ENCODE measurements at places on chromosomes 1 and 21. TPM values are rescaled to one million over a fixed set of nuclear protein-coding genes. Genes with fewer than 3 reads are reported as not detected.
A peak's percentile ranks its signal among the peaks of the same experiment; 100 is the strongest.

DNA sequence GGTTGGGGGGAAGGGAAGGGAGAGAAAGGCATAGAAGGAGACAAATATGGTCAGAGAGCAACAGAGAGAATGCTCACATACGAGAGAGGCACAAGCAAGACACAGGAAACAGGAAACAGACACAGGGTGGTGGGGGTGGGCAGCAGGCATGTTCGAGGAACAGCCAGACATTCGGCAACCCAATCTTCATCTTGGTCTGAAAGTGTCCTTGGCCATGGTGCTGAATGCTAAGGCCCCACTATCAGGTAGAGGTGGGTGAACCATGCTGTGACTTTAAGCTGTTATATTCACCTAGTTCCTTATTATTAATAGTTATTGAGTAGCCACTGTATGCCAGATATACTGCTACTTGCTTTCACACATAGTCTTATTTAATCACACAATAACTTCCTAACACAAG, 109.2 kb downstream of the DDX20 start:
- DNase-seq = peak; percentile 12

The ADAMTS5 gene
- polyA plus RNA-seq = 18.5 TPM

- no peak for DNase-seq
These were observed 37.0 kb downstream of the SLC9A1 start for GRCh38 chr1:27117733-27118439.

DNA sequence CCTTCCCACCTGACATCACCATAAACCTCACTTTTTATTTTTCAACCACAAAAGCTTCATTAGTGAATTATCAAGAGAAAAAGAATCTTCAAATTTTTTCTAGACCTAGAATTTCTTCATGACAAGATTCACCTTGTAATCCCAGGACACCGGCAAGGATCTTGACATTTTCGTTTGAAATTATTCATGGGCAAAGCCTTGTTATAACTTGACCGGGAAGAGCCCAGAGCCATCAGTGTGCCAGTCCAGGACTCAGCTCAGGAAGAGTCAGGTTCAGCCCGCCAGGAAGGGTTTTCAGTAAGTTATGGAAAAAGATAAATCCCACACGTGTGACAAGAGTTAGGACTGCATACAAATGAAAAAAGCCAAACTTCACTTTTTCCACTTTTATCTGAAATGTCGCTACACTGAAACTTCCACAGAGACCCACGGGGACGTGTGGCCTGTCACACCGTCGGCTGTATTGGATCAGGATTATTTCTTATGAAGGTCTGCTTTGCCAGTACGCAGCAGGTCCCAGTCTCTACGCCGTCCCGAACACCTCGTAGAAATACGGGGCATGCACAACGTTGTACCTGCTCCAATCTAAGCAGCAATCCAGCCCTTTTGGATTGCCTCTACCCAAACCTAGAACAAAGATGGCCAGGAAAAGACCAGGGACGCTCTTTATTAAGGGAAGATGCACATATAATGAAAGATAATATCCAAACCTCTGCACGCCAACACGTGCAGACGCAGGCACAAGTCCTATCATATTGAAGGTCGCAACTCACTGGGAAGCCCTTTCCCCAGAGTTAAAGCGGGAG, 916 bp downstream of the F3 start:
- no peak for DNase-seq

The ADORA3 gene
- polyA plus RNA-seq = 0.89 TPM

DNA sequence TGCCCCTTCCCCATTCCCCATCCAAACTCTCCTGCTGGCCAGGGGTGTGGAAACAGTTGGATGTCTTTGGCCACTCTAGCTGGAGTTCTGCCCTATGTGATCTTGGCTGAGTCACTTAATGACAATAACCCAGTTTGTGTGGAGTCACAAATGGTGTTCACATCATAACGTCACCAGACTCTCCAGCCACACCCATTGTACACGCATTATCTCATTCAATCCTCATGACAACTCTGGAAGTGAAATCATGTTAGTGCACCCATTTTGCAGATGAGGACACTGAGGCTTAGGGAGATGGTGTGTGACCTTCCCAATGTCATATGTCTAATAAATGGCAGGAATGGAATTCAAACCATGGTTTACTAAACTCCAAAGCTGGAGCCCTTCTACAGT, 1.2 kb upstream of the CDA start:
- no peak for DNase-seq

The GOLT1A gene
- 3.7 TPM for polyA plus RNA-seq

- DNase-seq = no peak
These were observed 45.1 kb downstream of the TRIM11 start for GRCh38 chr1:228361314-228362140.

The CRNN gene
- not detected for polyA plus RNA-seq

The JMJD4 gene
- 18.9 TPM for polyA plus RNA-seq

DNA sequence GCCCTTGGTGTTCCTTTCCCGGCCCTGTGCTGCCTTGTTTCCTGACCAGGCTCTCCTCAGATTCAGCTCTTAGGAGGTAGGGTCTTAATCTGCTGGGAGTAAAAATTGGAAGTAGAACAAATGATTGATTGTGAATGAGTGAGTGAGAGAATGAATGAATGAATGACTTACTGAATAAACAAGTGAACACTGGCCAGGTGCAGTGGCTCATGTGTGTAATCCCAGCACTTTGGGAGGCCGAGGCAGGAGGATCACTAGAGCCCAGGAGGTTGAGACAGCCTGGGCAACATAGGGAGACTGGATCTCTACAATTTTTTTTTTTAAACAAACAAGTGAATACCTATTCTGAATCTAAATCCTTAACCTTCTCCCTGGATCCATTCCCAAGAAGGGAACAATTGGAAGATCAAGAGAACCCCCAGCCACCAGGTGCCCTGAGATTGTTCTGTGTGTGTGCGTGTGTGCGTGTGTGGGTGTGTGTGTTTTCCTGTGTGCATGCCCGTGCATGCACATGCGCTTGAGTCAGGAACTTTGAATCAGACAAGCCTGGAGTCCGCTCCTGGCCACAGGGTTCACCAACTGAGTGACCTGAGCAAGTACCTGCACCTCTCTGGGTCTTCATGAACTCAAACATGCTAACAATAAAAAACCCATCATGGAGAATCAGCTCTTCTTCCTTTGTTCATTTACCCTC, 24.3 kb upstream of the CITED4 start:
- DNase-seq = no peak

DNA sequence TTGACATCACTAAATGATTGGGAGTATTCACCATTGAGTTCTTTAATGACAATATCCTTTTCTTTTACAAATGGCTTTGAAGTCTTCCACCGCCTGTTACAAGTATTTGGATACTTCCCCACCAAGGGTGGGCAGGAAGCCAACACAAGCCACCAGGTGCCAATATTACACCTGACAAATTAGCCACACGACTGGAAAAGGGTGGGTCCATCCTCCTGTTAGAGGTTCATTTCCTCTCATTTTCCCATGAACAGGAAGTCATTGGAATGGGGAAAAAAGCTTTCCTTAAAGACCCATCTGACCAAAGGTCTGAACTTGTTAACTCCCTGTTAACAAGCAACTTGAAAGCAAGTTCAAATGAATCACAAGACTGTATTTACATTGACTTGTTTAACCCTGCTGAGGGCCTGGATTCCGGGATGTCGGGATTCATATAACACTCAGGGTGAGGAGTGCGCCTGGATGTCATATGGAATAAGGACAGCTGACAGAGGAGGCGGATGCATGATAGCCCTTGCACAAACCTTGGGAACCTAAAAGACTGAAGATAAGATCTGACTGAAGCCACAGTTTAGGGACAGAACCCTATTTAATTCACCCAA, 40.5 kb upstream of the PROX1 start:
- no peak for DNase-seq

The GJA8 gene
- polyA plus RNA-seq = 0.53 TPM

GRCh38 chr1:224733027-224733911, 117.2 kb downstream of the CNIH3 start:
- no peak for DNase-seq

- no peak for DNase-seq
These were observed 15.1 kb downstream of the USP25 start for GRCh38 chr21:15744926-15745325.

DNA sequence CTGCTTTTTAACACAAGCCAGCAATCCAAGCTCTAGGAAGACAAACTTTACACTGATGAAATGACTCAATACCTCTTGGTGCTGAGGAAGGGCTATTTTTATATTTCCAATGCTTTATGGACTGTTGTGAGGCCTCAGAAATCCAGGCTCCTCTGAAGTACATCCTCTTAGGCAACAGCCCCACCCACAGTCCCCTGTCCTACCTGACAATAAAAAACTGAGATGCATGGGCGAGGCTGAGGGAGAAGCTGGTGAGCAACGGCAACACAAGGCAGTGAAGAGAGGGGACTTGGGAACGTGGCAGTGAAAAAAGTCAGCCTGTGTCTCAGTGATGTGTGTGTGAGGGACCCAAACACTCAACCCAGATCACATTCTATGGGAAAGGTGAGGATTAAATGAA, 10.1 kb upstream of the CPT2 start:
- DNase-seq = no peak

- DNase-seq = no peak
These were observed 22.8 kb upstream of the SGIP1 start for GRCh38 chr1:66511118-66511517.

The CERS2 gene
- 298 TPM for polyA plus RNA-seq

GRCh38 chr1:153354515-153355193, 3.0 kb upstream of the S100A9 start:
- DNase-seq = no peak

GRCh38 chr1:78369546-78369945, 121.2 kb upstream of the PTGFR start:
- DNase-seq = no peak

GRCh38 chr1:117537291-117537920, 68.4 kb upstream of the TENT5C start:
- no peak for DNase-seq

The TCP10L gene
- polyA plus RNA-seq = 1.2 TPM

DNA sequence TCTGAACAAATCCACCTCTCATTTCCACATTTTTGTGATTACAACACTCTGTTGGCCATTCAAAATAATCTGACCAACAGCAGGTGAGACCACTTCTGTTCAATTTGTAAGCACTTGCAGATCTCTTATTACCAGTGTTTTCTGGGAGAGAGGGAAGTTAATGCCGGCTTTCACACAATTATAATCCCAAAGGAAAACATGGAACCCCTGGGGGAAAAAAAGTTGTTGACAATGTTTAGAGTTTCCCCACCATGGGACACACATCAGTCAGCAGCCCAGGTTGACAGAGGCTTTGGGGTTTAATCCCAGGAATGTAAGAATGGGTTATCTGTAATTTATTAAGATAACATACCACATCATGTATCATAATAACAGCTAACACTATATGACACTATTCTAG, 68.4 kb upstream of the TNFSF4 start:
- DNase-seq = no peak

DNA sequence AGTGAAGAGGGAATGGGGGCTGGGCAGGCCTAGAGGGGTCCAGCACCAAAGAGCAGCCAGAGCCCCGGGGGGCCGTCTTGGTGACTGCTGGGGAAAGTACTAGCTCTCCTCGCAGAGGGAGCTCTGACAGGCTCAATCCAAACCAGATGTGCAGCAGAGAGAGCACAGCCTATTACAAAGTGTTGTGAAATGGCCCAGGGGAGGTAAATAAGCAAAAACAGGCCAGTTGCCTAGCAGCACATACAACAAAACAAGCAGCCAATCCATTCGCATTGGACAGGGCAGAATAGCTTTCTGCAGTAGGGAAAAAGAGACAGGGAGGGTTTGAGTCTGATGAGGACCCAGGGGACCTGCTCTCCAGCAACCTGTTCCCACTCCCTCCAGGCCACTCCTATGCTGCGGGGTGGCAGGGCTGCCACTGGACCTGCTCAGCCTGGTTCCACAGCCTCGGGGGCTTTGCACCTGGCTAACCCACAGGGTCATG, 239.6 kb upstream of the FGGY start:
- DNase-seq = peak; percentile 67

- no peak for DNase-seq
These were observed 828.5 kb upstream of the ADAMTS5 start for GRCh38 chr21:27795418-27795817.

DNA sequence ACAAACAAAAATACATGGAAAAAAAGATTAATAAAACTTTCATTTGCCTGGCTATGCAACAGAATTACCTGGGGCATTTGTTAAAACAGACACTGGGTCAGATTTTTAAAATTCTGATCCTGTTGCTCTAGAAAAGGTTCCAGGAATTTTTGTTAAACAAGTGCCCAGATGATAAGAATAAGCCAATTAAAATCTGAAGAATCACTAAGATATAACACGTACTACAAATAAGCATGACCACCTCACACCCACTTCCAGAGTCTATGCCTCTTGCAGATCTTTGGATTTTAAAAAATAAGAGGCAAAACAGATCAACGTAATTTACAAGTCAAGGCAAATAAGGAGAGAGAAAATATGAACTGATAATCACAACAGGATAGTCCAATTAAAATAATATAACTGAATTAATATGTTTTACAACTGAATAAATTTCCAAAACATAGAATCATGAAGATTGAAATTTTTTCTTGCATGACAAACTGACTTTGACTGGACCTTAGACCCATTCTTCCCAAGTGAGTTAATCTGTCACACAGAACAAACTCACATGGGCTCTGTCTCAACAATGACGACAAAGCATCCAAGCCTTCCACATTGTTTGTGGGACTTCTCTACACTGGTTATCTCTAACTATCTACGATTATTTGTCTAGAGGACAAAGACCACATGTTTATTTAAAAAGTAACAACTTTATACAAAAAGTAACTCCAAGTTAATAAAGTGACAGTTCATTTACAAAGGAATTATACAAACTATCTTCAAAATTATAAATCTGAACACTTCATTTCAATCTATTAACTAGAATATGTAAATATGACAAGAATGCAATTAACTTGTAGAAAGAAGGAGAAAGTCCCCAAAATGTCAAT, 56.9 kb downstream of the COP1 start:
- DNase-seq = no peak

- no peak for DNase-seq
These were observed 56.1 kb upstream of the LRRC7 start for GRCh38 chr1:69511426-69512192.

DNA sequence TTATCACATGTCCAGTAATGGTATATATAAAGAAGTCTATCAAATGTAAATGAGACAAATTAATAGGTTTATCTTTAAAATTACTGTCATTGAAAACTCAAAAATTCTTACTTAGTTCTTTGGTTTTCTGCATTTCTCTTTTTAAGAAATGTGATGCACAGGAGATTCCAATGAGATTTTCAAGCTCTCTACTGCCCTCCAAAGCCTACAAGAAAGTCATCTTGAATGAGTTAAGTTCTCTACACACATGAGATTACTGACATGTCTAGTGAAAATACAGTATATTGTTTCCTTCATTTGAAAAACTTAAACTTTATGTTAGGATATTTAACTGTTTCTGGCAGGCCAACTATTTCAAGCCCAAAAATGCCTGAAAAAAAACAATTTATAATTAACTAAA, 68.8 kb downstream of the ITGB3BP start:
- no peak for DNase-seq

DNA sequence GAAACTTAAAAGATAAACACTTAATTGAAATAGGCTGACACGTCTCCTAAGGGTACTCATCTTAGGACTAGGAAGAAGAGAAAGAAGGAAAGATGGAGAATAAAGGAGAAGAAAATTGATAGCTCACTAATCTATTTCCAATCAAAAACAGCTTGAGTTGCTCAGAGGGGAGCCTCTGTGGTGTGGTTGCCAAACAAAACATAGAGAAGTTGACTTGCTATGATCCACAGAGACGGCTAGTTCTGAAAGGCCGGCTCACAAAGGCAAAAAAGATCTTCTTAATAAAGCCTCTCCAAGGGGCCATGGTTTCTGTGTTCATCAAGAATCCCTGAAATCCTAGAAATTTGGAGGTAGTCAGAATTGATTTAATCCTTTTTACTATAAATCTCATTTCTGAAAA, 644.1 kb downstream of the LMO4 start:
- no peak for DNase-seq

The OR2L3 gene
- not detected for polyA plus RNA-seq

The HAPLN2 gene
- polyA plus RNA-seq = not detected

The NCDN gene
- 13.8 TPM for polyA plus RNA-seq

The FAM151A gene
- 39.1 TPM for polyA plus RNA-seq
